ENCODE measurements at places on chromosomes 7 and 10. TPM values are rescaled to one million over a fixed set of nuclear protein-coding genes. Genes with fewer than 3 reads are reported as not detected.
A peak's percentile ranks its signal among the peaks of the same experiment; 100 is the strongest.

- DNase-seq, result peak; percentile 7
Observed at GRCh38 chr10:73965890-73966768, 31.8 kb upstream of the VCL start.

Gene RSPH10B
- total RNA-seq, result 1.6 TPM

- no peak for DNase-seq
Observed at GRCh38 chr10:91702620-91703019, 69.7 kb upstream of the PPP1R3C start.

- no peak for DNase-seq
Observed at GRCh38 chr7:17554341-17555015, 256.0 kb downstream of the AHR start.

DNA sequence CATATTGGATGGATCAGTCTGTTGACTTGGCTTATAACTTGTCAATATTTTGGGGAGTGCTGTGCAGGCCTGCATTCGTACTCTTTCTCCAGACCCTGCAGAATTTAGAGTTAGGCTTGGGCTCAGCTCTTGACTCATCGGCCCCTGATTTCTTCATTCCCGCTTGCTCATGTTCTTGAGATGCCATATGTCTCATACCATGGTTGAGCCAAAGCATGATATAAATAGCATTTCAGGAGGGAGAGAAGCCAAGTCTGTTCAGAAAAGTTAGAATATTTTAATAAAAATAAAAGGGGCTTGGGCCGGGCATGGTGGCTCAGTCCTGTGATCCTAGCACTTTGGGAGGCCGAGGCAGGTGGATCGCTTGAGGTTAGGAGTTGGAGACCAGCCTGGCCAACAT lies 898.1 kb downstream of the TYW1 start:
- DNase-seq, result no peak

- DNase-seq, result no peak
Observed at GRCh38 chr10:75672111-75672671, 240.8 kb downstream of the LRMDA start.
